ENCODE measurements at places on chromosomes 7 and 10. TPM values are rescaled to one million over a fixed set of nuclear protein-coding genes. Genes with fewer than 3 reads are reported as not detected.
A peak's percentile ranks its signal among the peaks of the same experiment; 100 is the strongest.

GRCh38 chr7:132817949-132818348 is 241.7 kb upstream of the PLXNA4 start:
- H3K27me3 ChIP-seq: no peaks in the 10 kb centered on the region
- H3K36me3 ChIP-seq: peaks cover 3% of the 10 kb centered on the region
- H3K4me3 ChIP-seq: no peak overlapping the region
- no peak for DNase-seq

DNA sequence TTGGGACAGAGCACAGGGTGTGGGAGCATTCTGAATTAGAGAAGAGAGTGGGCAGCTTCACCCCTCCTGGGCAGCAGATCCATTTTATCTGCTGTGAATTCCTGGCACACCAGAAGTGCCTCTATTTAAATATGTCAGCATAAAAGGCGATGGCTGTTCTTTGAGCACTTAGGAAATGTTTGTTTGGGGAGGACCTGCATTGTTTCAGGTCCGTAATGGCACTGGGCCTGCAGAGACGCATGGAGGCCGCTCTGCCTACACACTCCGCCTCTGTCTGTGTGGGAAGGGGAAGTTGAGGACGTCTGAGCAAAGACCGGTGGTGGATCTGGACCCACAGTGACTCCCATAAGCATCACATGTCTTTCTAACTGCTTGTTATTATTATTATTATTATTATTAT is 253.2 kb downstream of the CAMK1D start:
- no peak for DNase-seq
- H3K27ac ChIP-seq: no peak overlapping the region
- H3K36me3 ChIP-seq: peaks cover 7% of the 10 kb centered on the region
- H3K27me3 ChIP-seq: no peaks in the 10 kb centered on the region
- peaks cover 30% of the 10 kb centered on the region for H3K4me1 ChIP-seq

GRCh38 chr10:118804262-118804773 is 49.5 kb upstream of the CACUL1 start:
- H3K27ac ChIP-seq: no peak overlapping the region
- no peak for DNase-seq
- peaks cover 8% of the 10 kb centered on the region for H3K27me3 ChIP-seq
- H3K36me3 ChIP-seq: no peaks in the 10 kb centered on the region
- H3K4me3 ChIP-seq: no peak overlapping the region

GRCh38 chr7:30146127-30146612 is 11.4 kb downstream of the MTURN start:
- peaks cover 7% of the 10 kb centered on the region for H3K4me1 ChIP-seq
- H3K27me3 ChIP-seq: no peaks in the 10 kb centered on the region
- no peak overlapping the region for H3K4me3 ChIP-seq

GRCh38 chr10:71213127-71213621 is 804 bp downstream of the UNC5B start:
- no peak overlapping the region for H3K27ac ChIP-seq
- peak overlapping the region; percentile 57 for H3K4me3 ChIP-seq
- H3K27me3 ChIP-seq: peaks cover 79% of the 10 kb centered on the region
- no peaks in the 10 kb centered on the region for H3K36me3 ChIP-seq
- peak; percentile 42 for DNase-seq

DNA sequence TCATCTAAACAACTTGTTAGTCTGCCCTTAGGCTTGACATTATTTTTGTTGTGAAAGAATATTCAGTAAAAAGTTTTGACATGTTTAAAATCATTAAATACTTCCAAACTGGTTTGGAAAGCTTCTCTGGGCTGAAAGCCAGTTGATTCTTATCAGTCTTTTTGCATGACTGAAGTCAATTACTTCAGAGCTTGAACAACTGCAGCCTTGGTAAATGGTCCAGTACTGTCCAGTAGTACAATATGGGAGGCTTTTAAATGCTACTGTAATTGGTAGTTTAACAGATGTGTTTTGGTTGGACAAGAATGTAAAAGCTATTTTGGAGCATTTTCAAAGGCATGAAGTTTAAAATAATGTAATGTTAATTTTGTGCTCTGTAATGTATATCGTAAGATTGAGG is 103.4 kb downstream of the SDK1 start:
- H3K4me1 ChIP-seq: peaks cover 9% of the 10 kb centered on the region
- no peak for DNase-seq
- H3K27ac ChIP-seq: no peak overlapping the region
- H3K36me3 ChIP-seq: no peaks in the 10 kb centered on the region
- peaks cover 9% of the 10 kb centered on the region for H3K27me3 ChIP-seq

DNA sequence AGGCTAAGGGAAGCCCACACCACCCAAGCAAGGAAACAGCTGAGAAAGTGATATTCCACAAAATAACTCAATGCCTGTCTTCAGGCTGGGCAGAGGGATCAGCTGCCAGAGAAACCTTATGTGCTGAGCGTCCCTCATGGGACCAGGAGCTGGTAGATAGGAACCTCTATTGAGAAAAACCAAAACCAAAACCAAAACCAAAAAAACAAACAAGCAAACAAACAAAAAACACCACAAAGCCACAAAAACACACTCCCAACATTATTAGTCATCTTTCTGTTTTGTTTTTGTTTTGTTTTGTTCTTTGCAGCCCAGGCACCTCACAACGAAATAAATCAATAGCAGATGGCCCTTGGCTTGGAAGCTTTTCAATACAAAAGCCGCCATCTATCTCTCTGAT is 760.8 kb upstream of the CELF2 start:
- no peak overlapping the region for H3K27ac ChIP-seq
- H3K4me1 ChIP-seq: no peaks in the 10 kb centered on the region
- H3K36me3 ChIP-seq: no peaks in the 10 kb centered on the region
- no peak overlapping the region for H3K4me3 ChIP-seq
- no peaks in the 10 kb centered on the region for H3K27me3 ChIP-seq

DNA sequence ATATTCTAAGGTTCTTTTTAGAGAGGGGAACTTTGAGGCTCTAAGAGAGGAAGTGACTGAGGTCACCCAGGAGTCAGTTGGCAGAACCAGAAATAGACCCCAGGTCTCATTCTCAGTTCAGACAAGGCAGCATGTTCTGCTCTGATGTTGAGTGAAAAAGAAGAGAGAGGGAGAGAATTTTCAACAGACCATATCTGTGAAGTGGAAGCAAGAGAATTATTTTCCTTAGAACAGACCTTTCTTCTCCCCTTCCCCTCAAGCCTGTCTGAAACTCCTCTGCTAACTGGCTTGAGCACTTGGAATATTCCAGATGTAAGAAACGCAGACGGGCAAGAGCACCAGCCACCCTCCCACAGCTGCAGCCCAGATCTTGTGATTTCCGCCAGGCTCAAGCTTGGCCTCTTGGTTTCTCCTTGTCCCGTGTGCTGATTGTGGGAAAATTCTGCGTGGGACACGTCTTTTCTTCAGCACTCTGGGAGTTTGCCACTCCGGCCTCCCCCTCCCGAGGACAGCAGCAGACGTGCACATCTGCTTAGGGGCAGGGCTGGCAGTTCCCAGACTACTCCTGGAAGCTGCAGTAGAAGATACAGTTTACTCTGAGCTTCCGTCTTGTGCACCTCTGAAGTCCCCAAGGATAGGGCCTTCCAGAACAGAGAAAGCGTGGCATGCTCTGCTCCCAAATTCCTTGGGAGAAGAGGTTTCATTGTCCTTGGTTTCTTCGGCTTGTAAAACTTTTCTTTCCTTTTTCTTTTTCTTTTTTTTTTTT is 22.7 kb upstream of the IKZF1 start:
- peak overlapping the region; percentile 91 for H3K27ac ChIP-seq
- H3K4me1 ChIP-seq: peaks cover 70% of the 10 kb centered on the region
- no peak for DNase-seq
- peak overlapping the region; percentile 71 for H3K4me3 ChIP-seq
- H3K27me3 ChIP-seq: no peaks in the 10 kb centered on the region
- peaks cover 12% of the 10 kb centered on the region for H3K36me3 ChIP-seq

DNA sequence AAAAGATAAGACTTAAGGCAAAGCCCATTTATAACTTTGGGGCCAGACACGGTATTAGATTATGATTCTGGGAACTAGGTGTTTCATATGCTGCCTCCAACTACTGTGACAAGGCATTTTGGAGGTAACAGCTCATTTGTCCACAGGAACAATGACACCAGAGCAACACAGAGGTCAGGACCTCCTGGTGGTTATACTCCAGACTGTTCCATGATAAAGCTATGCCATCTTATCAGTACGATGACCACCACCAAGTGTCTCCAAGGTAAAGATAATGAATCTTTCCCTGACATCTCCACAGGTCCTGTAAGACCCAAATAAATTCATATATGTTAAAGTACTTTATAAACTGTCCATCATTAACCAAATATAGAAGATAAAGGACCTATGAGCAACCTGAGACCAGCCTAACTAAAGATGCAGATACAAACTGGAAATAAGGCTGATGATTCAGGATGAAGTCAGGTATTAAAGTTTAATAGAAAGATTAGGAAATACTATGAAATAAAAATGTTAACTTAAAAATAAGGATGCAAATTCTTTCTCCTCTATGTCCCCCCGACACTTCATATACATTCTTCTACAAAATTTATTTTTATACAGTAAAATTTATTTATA is 26.2 kb downstream of the CUL2 start:
- peaks cover 15% of the 10 kb centered on the region for H3K36me3 ChIP-seq
- no peaks in the 10 kb centered on the region for H3K27me3 ChIP-seq
- DNase-seq: no peak
- H3K4me1 ChIP-seq: peaks cover 4% of the 10 kb centered on the region

DNA sequence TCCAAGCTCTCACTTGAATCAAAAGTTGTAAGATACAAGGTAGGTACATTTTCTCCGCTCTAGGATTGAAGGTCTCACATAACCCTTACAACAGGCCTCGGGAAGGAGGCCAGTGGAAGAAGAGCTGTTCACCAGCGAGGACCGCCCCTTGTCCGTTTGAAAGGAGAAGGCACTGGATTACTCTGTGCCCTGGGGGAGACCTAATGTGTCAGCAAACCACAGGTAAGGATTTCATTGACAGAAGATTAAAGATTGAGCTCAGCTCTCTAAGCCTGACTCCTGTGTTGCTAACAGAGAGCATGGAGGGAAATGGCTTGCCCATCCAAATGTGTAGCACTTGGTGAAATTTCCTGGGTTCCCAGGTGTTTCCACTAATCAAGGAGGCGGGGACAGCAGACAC is 81.2 kb downstream of the SLC16A9 start:
- H3K27me3 ChIP-seq: peaks cover 5% of the 10 kb centered on the region
- H3K4me1 ChIP-seq: peaks cover 4% of the 10 kb centered on the region
- no peak for DNase-seq
- H3K36me3 ChIP-seq: no peaks in the 10 kb centered on the region

DNA sequence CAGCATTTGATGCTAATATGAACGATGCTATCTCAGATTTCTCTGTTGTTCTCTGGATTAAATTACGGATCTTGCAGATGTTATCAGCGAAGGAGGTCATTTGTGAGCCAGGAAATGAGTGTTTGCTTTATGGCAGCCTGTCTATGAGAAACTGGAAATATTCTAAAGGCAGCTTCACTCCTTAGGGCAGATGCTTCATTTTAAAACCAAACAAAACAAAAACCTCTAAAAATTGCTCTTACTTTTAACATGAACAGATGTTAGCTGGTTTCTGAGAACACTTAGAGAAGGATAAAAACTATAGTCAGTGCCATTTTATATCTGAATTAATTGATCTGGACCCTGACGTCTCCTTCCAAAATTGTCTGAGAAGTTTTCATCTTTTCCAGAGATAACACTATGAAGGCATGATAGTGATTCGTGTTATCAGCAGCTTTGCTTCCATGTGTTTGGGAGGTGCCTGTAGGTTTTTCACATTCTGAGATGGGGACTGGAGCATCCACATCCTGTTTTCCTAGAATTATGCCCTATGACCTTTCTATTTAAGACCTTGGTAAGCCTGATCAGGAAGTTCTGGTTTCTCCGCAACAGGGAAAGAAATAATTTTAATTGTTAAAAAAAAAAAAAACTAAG is 53.1 kb downstream of the CPED1 start:
- H3K27ac ChIP-seq: no peak overlapping the region
- H3K27me3 ChIP-seq: peaks cover 12% of the 10 kb centered on the region
- no peak overlapping the region for H3K4me3 ChIP-seq

The RBP4 gene
- not detected for total RNA-seq

The GSDME gene
- total RNA-seq: 6.4 TPM

The ADAM8 gene
- total RNA-seq: 34.7 TPM

The TMEM254 gene
- 11.1 TPM for total RNA-seq

The CFTR gene
- not detected for total RNA-seq

The NPY gene
- not detected for total RNA-seq
